Sigmoid colon (tissue), 7 donors: ENCODE measurements at places on chromosomes 1 and 21. TPM values are rescaled to one million over a fixed set of nuclear protein-coding genes. Genes with fewer than 3 reads are reported as not detected.

- no peak for DNase-seq
Observed at GRCh38 chr21:29257701-29258100, 41.0 kb upstream of the BACH1 start.

GRCh38 chr21:40118527-40118926, 251.3 kb downstream of the PCP4 start:
- no peak for DNase-seq

GRCh38 chr1:57337623-57338022, 86.2 kb downstream of the DAB1 start:
- no peak for DNase-seq

DNA sequence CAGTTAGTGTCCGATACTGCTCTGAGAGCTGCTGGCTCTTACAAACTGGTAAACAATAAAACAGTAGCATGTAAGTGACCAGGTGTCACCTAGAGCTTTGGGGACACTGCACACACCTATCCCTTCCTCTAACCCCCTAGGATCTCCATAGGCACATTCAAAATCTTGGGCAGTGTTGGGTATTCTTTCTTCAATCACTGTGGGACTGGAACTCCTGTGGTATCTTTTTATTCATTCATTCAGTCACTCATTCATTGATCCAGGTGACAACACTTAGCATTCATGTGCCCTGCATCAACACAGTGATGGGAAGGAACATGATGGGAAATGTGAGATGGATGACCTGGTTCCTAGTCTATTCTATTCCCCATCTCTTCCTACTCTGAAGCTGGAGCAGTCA, 73.9 kb downstream of the HHAT start:
- DNase-seq = no peak

GRCh38 chr1:115794976-115795639, 26.6 kb upstream of the CASQ2 start:
- DNase-seq = no peak

GRCh38 chr1:201461645-201462441, 7.1 kb downstream of the PHLDA3 start:
- peak; percentile 96 for DNase-seq

DNA sequence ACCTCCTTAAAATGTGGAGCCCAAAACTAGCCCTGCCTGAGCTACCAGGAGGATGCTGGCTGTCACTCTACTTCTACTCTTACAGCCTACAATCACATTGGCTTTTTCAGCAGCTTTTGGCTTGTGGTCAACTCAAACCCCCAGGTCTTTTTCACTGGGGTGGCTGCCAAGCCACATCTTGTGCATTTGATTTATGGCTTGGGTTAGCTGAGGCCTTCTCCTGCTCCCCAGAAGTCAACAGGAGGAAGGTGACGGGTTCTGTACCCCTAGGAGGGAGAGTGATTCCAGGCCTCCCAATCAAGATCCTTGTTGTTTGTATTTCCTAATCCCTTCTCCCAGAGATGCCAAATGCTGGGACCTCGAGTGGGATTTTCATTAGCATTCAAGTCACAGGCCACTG, 124.3 kb downstream of the LACTBL1 start:
- no peak for DNase-seq

- DNase-seq = no peak
Observed at GRCh38 chr1:184890539-184890973, 83.8 kb downstream of the NIBAN1 start.

- DNase-seq = no peak
Observed at GRCh38 chr1:66809736-66810326, 8.8 kb upstream of the INSL5 start.

The C1orf141 gene
- total RNA-seq = not detected

The GBP4 gene
- 4.4 TPM for total RNA-seq

The CRNN gene
- not detected for total RNA-seq

The CEP350 gene
- total RNA-seq = 45.2 TPM

The MPZ gene
- total RNA-seq = 3.1 TPM

The TEDDM1 gene
- total RNA-seq = not detected
